ENCODE measurements at places on chromosomes 12 and 14.
A peak's percentile ranks its signal among the peaks of the same experiment; 100 is the strongest.

- no peak for DNase-seq
These were observed at the start of gene SOAT2 for GRCh38 chr12:53102883-53103807. SOAT2 (plus strand) TSS chr12:53103486; CDS start chr12:53103578, 92 bp downstream.

DNA sequence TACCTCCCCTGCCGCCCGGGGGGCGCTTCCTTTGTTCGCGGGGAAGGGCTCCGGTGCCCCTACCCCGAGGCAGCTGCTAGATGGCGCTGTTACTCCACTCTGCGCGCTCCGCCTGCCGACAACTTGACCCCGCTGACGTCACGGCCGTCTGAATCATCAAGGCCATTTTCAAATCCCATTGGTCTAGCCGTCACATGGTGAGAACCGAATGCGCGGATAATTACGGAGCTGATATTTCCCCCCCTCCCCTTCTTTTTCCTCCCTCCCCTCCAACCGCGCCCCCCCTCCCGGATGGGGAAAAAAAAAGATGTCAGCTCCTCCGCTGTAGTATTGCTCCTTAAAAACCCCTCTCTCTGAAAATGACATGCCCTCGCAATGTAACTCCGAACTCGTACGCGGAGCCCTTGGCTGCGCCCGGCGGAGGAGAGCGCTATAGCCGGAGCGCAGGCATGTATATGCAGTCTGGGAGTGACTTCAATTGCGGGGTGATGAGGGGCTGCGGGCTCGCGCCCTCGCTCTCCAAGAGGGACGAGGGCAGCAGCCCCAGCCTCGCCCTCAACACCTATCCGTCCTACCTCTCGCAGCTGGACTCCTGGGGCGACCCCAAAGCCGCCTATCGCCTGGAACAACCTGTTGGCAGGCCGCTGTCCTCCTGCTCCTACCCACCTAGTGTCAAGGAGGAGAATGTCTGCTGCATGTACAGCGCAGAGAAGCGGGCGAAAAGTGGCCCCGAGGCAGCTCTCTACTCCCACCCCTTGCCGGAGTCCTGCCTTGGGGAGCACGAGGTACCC, at the start of gene HOXC10:
Gene HOXC10, plus strand, starts transcription at position 246 of the 791 bp plus-strand sequence. Its CDS starts 114 bp downstream, at position 360.
- DNase-seq = peak; percentile 96

DNA sequence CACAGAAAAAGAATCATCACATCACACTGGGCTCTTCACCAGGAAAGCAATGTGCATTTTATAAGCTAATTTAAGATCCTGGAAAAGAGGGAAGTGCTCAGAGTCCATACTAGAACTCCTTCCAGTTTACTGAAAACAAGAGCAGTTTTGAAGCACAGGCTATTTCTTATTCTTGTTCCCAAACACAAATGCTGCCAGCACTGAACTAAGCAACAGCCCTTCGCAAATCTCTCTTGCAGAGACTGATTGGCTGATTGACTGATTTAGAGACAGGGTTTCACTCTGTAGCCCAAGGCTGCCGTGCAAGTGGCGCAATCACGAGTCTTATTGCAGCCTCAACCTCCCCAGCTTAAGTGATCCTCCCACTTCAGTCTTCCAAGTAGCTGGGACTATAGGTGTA, 44.8 kb downstream of the BCL2L14 start:
- no peak for DNase-seq

GRCh38 chr12:100497105-100497795, 23.6 kb downstream of the NR1H4 start:
- no peak for DNase-seq

DNA sequence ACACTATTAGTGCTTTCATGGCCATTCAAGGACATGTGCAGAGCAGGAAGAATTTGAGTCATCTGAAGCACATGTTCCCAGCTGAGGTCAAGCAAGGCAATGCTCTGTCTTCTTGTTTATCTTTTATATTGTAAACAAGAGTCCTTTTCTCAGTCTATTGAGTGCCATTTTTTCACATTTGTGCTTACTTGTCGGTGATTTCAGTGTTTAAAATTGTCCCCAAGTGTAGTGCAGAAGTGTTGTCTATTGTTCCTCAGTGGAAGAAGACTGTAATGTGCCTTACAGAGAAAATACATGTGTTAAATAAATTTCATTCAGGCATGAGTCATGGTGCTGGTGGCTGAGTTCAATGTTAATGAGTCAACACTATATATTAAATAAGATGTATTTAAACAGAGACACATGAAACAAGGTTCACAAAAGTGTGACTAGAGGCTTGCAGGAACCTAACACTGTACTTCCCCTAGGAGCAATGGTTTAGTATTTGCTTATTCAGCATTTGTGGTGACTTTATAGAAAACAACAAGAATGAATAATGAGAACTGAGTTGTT, 391.1 kb downstream of the LRIG3 start:
- DNase-seq = peak; percentile 25

DNA sequence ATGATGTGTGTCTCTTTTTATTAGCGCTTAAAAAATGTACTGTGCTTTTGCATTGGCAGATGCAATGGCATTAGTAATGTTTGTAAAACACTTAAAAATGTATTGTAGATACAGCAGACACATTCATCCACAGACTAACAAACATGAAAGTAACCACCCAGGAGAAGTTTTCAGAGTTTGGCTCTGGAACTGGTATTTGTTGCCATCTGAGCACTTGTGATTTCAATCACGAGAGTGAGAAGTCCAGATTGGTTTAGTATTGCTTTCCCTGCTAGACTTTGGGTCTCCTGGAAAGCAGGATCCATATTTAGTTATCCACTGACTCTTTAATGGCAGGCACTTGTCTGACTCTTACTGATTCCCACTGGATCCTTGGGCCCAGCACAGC, 13.2 kb downstream of the RASSF8 start:
- DNase-seq = no peak

DNA sequence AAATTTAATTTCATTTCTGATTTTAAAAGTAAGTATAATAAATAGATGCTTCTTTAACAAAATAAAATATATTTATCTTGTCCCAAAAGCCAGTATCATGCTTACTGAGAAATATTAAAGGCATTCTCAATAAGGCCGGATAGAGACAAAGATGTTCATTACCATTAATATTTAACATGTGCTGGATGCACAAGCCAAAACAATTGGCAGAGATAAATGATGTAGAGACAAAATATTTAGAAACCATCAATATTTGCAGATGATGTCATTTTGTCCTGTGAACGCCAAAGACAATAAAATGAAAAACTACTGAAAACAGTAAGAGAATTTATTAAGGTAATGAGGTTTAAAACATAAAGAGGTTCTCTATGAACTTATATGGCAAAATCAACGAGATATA, 313.5 kb downstream of the ITPR2 start:
- no peak for DNase-seq

- DNase-seq = no peak
These were observed 154.9 kb upstream of the PWP1 start for GRCh38 chr12:107530701-107531100.

GRCh38 chr14:56216626-56217379, 98.6 kb downstream of the PELI2 start:
- no peak for DNase-seq
